ENCODE measurements at places on chromosomes 7 and 10. TPM values are rescaled to one million over a fixed set of nuclear protein-coding genes. Genes with fewer than 3 reads are reported as not detected.
A peak's percentile ranks its signal among the peaks of the same experiment; 100 is the strongest.

Gene C7orf57
- not detected for total RNA-seq

Gene MYH16
- total RNA-seq = not detected

Gene FLNC
- 839 TPM for total RNA-seq

- H3K27me3 ChIP-seq = no peaks in the 10 kb centered on the region
- H3K27ac ChIP-seq = no peak overlapping the region
- no peak for DNase-seq
- peaks cover 6% of the 10 kb centered on the region for H3K36me3 ChIP-seq
- no peak overlapping the region for H3K4me3 ChIP-seq
Observed at GRCh38 chr7:35021445-35021844, 15.8 kb downstream of the DPY19L1 start.

- no peak for DNase-seq
- H3K27ac ChIP-seq = peak overlapping the region; percentile 61
- H3K4me3 ChIP-seq = no peak overlapping the region
- H3K27me3 ChIP-seq = peaks cover 16% of the 10 kb centered on the region
- peaks cover 69% of the 10 kb centered on the region for H3K4me1 ChIP-seq
Observed at GRCh38 chr10:113609704-113610108, 54.1 kb downstream of the NRAP start.

- H3K4me1 ChIP-seq = peaks cover 7% of the 10 kb centered on the region
- peaks cover 17% of the 10 kb centered on the region for H3K27me3 ChIP-seq
Observed at GRCh38 chr7:33881316-33881715, 24.0 kb upstream of the BMPER start.

- DNase-seq = no peak
- H3K4me3 ChIP-seq = peak overlapping the region; percentile 1
- H3K4me1 ChIP-seq = peaks cover 81% of the 10 kb centered on the region
- peak overlapping the region; percentile 69 for H3K27ac ChIP-seq
- H3K27me3 ChIP-seq = no peaks in the 10 kb centered on the region
Observed at GRCh38 chr7:77549106-77549870, 12.2 kb downstream of the PTPN12 start.

DNA sequence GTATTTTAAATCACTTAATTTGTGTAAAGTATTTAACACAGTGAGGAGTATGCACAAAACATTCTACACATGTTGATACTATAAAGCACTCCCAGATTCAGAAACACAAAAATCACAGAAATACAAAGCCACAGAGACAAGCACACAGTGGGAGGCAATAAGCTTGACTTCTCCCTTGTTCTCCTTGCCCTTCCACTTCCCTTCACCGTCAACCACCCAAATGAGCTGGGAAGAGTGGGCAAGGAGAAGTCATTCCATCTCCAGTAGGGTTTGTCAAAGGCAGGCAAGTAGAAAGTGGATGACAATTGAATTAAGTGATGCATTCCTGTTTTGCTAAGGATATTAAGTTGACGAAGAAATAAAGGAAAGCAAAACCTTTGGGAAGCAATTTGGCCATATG is 4.2 kb upstream of the TMEM139 start:
- DNase-seq = no peak
- peak overlapping the region; percentile 83 for H3K27ac ChIP-seq
- no peaks in the 10 kb centered on the region for H3K36me3 ChIP-seq
- no peak overlapping the region for H3K4me3 ChIP-seq

DNA sequence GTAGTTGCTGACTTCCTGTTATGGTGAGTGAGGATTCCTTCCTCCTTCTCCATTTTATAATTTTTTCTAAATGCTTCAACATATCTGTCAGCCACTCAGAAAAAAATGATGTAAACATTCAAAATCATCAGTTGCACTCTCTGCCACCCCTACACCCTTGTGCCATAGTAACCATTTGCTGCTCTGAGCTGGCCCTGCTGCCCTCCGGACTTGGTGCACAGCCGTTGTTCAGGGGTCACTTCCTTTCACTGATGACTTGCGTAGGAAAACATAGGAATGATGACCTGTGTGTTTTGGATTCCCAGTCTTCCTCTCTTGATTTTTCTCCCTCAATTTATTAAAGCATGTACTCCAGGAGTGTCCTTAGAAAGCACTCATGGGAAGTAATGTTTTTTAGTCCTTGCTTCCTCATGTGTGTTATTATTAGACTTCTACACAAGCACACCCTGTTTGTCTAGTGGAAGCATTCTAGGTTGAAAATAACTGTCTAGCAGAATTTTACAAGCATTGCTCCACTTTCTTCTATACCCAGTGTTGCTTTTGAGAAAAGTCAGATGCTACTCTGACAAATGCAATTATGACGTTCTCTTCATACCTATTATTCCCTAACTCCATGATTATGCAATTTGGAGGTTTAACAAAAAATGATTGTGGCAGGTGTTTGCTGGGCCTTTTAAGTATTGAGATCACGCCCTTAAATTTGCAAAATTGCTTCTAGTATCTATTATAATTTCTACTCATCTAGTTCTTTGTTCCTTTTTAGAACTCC is 62.6 kb upstream of the MTPN start:
- peaks cover 7% of the 10 kb centered on the region for H3K4me1 ChIP-seq
- H3K36me3 ChIP-seq = no peaks in the 10 kb centered on the region
- no peak overlapping the region for H3K27ac ChIP-seq
- no peak for DNase-seq
- H3K4me3 ChIP-seq = no peak overlapping the region

All from left ventricle myocardium inferior (tissue), 1 donor.